CD8-positive, alpha-beta T cell (primary cell): ENCODE measurements at places on chromosomes 3 and 15.

GRCh38 chr3:87359826-87360225 is 83.4 kb upstream of the POU1F1 start:
- no peak for DNase-seq

GRCh38 chr3:167862104-167862730 is 126.7 kb downstream of the SERPINI1 start:
- DNase-seq, result no peak

DNA sequence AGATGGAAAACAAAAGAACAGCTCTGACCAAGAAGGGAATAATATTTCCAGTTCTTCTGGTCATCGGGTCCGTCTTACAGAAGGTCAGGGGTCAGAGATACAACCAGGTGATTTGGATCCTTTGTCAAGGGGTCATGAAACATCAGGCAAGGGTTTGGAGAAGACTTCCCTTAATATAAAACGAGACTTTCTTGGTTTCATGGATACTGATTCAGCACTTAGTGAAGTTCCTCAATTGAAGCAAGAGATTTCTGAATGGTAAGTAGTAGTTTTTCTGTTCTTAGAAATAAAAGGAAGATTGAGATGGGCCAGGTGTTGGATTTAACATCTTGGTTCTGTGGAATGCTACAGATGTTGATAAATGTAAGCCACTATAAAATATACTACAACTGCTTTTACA is 9.5 kb downstream of the MGA start:
- no peak for DNase-seq

GRCh38 chr15:92393071-92393979 is at the start of gene ST8SIA2:
Gene ST8SIA2, plus strand, starts transcription at chr15:92393881. Its CDS starts 184 bp downstream, at chr15:92394065.
- DNase-seq, result no peak

DNA sequence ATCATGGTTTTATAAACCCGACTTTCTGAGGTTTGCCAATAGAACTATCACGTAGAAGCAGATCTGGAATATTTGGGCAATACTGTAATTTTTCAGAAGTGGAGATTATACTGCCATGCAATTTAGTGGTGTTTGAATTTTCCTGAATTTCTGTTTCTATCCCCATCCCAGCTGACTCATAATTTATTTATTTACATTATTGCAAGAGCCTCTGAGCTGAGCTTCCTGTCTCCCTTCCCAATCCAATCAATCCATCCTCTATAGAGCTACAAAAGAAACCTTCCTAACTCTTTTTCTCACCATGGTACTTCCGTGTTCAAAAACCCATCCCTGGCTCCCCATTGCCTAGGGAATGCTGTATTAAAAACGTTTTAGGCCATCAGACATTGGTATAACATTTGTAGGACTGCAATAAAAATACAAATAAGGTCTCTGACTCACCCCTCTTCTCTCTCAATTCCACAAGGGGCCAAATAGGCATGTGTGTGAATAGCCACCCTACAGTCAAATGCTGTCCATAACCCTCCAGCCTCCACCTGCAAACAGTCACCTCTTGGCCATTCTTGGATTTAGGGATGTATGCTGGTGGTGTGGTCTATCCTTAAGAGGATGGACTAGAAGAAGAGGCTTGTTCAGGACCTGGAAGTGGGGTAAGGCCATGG is 190.7 kb downstream of the CD47 start:
- no peak for DNase-seq

DNA sequence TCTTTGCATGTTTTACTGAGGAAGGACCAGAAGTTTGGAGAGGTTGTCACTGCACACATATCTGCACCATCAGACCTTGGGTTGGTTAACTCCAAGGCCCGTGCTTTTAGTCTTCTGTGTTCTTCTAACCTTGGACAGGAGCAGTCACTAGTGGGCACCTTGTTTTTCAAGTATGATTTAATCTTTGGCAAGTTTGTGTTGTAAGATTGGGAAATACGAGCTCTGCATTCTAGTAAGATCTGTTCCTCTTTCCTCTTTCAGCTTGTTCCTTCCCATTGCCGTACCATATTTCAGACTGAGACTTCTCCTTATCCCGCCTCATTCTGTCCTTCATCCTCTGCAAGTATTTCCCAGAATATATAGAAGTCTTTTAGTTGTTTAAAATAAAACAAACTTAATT is 5.1 kb downstream of the TMOD2 start:
- no peak for DNase-seq

DNA sequence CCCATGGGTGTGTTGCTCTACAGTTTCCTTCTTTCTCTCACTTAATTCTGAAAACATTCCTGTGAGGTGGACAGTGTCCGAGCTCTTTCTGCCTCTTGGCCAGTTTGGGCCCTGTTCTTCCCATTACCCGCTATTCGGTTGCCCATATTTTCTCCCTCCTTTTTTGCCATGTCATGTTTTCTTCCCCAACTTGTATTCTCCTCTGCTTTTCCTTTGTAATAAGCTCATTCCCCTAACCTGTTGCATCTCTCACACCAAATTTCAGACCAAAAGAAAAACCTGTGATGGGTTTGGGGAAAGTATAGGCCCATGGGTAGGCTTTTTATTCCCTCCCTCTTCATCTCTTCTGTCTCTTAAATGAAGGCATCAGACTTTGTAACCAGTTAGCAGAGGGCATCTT is 30.5 kb downstream of the NKIRAS1 start:
- DNase-seq, result no peak

GRCh38 chr3:159882367-159882766 is 106.3 kb upstream of the IL12A start:
- DNase-seq, result no peak

GRCh38 chr15:57444877-57445513 is 68.7 kb downstream of the CGNL1 start:
- DNase-seq, result no peak

DNA sequence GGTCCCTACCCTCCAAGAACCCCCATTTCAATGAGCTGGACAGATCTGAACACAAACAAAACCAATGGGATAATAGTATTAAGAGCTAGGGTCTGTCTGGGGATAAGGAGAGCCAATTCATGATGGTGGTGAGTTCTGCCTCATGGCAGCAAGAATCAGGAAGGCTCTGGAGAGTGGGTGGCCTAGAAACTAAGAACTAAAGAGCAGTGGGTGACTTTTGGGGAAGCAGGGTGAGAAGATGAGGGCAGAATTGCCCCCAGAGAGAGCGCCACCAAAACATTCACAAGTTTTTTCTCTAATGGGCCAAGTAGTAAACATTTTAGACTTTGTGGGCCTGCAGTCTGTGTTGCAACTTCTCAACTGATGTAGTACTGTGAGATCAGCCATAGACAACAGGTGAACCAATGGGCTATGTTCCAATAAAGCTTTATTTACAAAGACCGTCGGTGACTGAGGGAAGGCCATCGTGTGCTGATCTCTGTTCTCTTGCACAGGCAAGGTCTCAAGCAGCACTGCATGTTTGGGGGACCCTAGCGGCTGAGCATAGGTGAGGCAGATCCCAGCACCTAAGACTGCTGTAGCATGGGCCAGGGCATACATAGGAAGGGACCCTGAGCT is 225.5 kb upstream of the ST8SIA2 start:
- DNase-seq, result no peak

GRCh38 chr15:39506146-39506545 is 74.7 kb upstream of the THBS1 start:
- no peak for DNase-seq

DNA sequence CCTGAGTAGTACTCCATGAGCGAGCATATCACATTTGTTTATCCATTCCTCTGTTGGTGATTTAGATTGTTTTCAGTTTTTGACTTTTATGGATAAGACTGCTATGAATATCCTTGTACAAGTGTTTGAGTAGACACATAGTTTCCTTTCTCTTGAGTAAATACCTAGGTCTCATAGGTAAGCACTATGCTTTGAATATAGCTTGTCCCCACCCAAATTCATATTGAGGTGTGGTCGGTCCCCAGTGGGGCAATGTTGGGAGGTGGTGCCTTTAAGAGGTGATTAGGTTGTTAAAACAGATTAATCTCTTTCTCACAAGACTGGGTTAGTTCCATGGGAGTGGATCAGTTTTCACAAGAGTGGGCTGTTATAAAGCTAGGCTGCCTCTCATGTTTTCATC is 42.8 kb downstream of the CDCP1 start:
- no peak for DNase-seq

- DNase-seq, result no peak
Observed at GRCh38 chr3:52865994-52866393, 31.2 kb upstream of the MUSTN1 start.

DNA sequence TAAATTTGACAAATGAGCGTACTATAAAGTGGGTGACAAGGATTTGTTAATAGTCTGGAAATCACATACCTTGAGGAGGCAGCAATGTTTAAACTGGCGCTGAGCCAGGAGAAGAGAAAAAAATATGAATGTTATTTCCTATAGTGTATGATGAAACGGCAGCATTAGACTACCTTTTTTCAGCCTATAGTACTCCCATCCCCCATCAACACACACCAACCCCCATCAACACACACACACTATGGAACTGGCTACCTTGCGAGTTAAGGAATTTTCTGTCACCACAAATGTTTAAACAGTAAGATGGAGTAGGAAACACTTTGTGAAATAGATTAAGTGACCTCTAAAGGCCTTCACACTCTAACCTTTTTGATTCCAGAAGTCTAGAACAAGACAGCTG is 46.8 kb upstream of the ZCWPW2 start:
- no peak for DNase-seq

GRCh38 chr15:78620527-78621421 is at the start of gene CHRNA3:
Gene CHRNA3, minus strand, starts transcription at chr15:78620996. Its CDS starts 202 bp downstream, at chr15:78620794.
- no peak for DNase-seq

- DNase-seq, result no peak
Observed at GRCh38 chr3:58148049-58148448, 62.7 kb downstream of the DNASE1L3 start.

DNA sequence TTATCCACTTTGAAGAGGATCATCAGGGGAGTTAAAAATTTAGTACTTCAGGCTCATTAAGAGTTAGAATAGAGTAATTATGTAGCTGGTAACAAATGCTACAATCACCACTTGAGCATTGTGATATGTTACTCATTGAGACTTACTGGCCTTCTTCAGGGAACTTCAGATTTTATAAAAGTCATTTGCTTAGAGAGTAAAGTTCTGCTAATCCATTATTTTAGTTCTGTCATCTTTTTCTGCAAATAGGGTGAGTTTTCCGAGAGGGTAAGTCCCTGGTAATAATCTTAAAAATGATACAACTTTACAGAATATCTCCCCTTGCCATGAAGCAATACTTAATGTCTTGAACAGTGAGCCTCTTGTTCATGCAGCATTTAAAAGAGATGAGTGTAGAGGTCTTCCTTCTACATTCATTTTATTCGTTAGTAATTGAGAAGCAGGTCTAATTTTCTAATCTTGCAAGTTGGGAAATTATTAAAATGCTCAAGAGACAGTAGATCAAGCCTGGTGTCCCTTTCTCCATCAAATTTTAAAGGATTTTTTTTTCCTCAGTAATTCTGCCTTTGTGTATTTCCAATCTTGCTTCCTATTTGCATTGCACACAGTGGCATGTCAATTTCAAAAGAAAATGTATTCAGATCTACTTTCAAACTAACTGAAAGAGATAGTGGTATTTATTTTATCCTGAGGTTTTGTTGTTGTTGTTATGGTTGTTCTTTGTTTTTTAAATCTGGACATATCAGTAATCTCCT is 52.6 kb downstream of the MBNL1 start:
- no peak for DNase-seq

DNA sequence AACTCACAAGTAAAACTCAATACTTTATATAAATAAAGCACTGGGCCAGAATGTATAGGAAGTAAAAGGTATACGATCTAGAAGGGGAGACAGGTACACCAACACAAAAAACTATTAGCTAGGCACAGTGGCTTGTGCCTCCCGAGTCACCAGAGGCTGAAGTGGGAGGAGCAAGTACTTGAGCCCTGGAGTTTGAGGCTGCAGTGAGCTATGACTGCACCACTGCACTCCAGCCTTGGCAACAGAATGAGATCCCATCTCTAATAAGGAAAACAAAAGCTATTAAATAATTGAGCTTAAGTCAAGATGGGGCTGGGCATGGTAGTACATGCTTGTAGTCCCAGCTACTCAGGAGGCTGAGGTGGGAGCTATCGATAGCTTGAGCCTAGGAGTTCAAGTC is 17.0 kb downstream of the PIK3CB start:
- no peak for DNase-seq

DNA sequence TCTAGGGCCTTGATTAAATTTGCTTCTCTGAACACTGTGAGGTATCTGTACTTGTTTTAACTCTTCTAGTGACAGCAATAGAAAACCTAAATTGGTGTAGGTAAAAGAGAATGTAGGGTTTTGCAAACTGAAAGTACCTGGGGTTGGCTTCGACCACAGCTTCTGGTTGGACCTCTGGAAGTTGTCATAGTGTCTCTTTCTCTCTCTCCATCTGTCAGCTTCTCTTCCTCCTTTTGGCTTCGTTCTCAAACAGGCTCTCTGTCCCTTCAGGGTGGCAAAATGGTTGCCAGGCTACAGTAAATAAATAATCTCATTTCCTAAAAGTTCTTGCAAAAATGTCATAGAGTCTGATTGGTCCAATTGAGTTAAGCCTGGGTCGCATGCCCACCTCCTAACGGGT is 149.3 kb upstream of the CTDSPL start:
- no peak for DNase-seq

DNA sequence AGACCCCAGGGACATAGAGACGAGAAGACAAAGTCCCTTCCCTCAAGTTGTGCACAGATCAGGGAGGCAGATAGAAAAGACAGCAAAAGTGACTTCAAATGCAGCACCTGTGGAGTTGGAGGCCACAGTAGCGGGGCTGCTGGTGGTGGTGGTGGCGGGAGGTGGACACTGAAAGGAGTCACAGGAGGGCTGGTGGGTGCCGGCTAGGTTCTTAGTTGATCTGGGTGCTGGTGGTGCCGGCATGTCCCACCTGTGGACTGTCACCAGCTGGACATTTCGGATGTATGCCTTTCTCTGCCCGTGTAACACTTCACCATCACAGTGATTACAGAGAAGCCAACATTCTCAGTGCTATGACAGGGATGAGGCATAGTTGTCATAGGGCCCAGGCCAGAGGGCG is 49.2 kb upstream of the MTMR10 start:
- DNase-seq, result no peak

DNA sequence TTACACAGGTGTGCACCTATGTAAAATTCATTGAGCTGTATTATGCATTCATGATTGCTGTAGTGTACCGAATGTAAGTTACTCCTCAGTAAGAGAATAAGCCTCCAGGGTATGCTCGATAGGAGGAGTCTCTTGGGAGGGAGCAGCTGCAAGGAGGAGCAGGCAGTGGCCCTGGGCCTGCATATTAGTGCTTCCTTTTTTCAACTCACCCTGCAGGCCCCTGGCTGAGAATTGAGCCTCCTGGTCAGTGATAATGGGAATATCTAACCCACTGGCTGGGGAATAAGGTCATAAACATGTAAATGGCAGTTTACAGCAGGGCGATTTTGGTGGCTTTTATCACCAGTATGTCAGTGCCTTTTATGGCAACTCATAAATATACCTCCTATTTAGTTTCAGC is 21.7 kb upstream of the SFMBT1 start:
- DNase-seq, result no peak
